RKO (cell line): ENCODE measurements at places on chromosomes 5 and 9.

- no peak for DNase-seq
Measured at GRCh38 chr5:170059221-170059620, 46.5 kb upstream of the FOXI1 start.

- no peak for DNase-seq
Measured at GRCh38 chr9:91809581-91810285, 140.3 kb downstream of the ROR2 start.

- no peak for DNase-seq
Measured at GRCh38 chr5:51986733-51987132, 603.5 kb downstream of the ISL1 start.

- DNase-seq = no peak
Measured at GRCh38 chr5:159449925-159450324, 119.6 kb upstream of the IL12B start.

GRCh38 chr5:103271570-103272289 lies 13.2 kb downstream of the MACIR start:
- DNase-seq = no peak

DNA sequence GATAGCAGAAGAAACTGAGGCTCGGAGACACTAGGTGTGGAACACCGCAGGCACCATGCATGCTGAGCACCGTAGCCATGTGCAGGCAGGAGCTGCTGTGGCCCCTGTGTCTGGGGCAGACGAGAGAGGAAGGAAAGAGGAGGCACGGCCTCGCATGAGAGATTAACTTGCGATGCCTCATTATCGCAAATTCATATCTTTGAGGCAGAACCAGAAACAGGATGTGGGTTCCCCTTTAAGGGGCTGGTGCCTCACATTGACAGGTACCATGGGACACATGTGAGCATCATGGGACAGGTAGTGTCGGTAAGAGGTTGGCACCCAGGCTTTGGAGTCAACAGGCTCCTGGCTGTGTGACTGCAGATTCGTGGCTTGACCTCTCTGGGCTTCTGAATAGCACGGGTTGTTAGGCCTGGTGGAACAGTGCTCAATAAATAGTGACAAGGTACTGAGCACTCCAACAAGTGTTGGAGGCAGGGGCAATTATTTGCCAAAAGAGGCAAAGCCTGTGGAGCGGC lies 40.8 kb downstream of the NAIF1 start:
- DNase-seq = no peak

DNA sequence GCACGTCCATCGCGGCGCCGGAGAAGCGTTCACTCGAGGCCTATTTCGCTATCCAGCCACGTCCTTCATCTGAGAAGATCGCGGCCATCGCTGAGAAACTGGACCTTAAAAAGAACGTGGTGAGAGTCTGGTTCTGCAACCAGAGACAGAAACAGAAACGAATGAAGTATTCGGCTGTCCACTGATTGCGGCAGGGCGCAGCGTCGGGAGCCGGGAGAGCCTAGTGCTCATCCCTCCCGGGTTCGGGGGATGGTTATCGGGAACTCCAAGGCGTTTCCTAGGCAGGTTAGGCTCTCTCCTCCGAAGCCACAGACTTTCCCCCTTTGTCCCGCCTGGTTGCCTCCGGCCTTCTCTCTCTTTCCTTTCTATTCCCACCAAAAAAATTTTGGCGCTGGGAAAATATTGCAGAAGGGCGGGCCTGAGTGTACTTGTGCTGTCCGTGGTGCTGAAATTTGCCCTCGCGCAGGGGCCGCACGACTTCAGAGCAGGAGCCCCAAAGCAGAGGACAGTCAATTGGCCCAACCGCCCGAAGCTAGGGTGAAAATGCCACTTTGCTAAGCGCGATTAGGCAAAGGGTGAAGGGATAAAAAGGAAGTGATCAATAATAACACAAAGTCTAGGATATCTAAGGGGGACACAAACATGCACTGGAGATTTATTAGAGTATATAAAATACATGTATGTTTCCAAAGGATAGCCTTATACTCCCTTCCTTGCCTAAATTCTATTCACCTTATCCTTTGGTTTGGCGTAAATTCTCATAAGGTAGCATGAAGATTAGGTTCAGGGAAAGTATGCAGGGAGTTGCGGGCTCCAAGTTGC lies 1.8 kb downstream of the POU4F3 start:
- DNase-seq = peak; percentile 61

DNA sequence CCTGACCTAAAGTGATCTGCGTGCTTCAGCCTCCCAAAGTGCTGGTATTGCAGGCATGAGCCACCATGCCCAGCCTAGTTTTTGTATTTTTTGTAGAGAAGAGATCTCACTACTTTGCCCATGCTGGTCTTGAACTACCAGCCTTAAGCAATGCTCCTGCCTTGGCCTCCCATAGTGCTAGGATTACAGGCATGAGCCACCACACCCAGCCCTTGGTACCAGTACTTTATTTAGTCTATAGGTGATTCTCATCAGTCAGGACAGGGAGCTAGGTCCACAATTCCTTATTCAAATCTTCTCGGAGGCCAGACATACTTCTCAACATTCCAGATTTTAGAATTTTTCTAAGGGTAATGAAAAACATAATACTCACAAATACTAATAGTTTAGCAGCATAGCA lies 8.4 kb downstream of the ZNF131 start:
- DNase-seq = no peak

DNA sequence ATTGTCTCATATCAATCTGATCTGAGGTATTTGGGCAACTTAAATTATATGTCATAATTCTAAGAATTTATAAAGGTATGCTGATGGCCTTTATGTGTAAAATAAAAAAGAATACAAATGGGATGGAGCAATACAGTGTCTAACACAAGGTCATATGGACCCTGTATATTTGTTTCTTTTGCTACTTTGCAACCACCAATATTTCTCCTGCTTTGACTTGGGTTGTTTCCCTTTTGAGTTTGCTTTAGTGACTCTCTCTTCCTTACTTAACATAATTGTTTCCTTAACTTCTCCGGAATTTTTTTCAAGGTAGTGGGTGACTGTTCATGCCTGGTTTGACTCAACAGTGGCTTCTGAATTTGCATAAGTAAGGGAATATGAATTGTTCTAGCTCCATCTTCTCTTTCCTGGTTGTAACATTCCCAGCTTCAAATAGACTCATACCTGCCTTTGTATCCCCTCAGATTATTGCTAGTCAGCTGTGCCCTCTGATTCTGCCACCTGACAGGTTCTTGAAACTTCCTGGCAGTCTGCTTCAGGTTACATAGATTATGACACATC lies 30.2 kb upstream of the ANXA1 start:
- DNase-seq = no peak

GRCh38 chr9:117511852-117512481 lies 97.1 kb upstream of the ASTN2 start:
- DNase-seq = no peak

- DNase-seq = no peak
Measured at GRCh38 chr5:80283360-80283759, 27.5 kb upstream of the SERINC5 start.

- DNase-seq = no peak
Measured at GRCh38 chr5:114658194-114658593, 296.3 kb downstream of the KCNN2 start.

DNA sequence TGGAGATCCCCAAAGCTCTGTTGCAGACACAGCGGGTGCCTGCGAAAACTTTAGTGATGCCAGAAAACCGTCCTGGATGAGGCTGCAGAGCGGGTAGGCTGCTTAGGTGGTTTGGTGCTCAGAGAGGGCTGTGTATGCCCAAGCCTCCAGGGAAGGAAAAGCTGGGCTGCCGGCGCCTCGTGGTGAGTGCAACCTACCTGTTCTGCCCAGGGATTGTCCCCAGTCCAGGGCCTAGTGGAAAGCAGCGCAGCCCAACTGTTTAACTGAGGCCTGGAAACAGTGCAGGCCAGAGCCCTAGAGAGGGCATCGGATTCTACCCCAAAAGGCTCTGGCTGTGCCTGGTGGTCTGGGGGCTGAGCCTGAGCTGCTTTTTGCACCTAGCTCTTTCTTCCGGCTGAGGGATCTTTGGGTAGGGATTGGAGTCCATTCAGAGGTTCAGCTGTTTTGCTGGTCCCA lies 2.8 kb downstream of the LMX1B start:
- no peak for DNase-seq

DNA sequence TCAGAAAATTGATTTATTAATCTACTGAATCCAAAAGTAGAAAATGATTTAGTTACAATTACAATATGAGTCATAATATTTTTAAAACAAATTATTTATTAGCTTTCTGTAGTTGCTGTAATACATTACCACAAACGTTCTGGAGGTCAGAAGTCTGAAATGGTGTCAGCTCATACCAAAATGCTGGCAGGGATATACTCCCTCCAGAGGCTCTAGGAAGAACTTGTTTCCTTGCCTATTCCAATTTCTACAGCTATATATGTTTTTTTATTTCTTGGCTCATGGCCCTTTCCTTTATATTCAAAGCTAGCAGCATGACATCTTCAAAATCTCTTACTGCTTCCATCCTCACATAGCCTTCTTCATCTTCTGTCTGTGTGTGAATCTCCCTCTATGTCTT lies 667.9 kb upstream of the ITGA1 start:
- DNase-seq = peak; percentile 13
